COR-L47 (cell line): ENCODE measurements at places on chromosomes 1 and 21.

DNA sequence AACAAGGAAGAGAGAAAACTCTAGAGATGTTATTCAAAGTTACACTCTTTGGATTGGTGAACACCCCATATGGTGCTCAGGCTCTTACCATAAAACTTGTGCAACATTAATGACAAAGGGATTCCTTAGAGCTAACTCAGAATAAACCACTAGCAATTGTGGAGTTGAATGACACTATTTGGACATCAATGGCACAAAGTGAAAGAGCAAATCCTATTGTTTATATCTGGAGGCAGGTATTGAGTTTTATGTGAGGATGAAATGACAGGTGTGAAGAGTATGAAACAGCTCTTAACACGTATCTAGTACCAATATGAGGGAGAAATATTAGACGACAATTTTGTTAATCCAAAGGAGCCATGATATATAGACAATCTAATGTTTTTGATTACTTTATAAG lies 584.9 kb upstream of the PBX1 start:
- no peak for DNase-seq

GRCh38 chr1:151854658-151855057 lies 1.1 kb upstream of the THEM5 start:
- DNase-seq, result no peak

- DNase-seq, result no peak
These were observed 315.2 kb downstream of the AJAP1 start for GRCh38 chr1:4969556-4970129.

- no peak for DNase-seq
These were observed 60.8 kb downstream of the EDN2 start for GRCh38 chr1:41423511-41424191.

GRCh38 chr1:152770411-152770810 lies 4.5 kb upstream of the LCE1F start:
- DNase-seq, result no peak

GRCh38 chr1:65276197-65276939 lies 33.0 kb upstream of the DNAJC6 start:
- no peak for DNase-seq

- DNase-seq, result no peak
These were observed at the start of gene YOD1 for GRCh38 chr1:207051191-207051943. TSS of gene YOD1 (minus strand) at chr1:207051208. CDS start at chr1:207051030, 178 bp downstream.

DNA sequence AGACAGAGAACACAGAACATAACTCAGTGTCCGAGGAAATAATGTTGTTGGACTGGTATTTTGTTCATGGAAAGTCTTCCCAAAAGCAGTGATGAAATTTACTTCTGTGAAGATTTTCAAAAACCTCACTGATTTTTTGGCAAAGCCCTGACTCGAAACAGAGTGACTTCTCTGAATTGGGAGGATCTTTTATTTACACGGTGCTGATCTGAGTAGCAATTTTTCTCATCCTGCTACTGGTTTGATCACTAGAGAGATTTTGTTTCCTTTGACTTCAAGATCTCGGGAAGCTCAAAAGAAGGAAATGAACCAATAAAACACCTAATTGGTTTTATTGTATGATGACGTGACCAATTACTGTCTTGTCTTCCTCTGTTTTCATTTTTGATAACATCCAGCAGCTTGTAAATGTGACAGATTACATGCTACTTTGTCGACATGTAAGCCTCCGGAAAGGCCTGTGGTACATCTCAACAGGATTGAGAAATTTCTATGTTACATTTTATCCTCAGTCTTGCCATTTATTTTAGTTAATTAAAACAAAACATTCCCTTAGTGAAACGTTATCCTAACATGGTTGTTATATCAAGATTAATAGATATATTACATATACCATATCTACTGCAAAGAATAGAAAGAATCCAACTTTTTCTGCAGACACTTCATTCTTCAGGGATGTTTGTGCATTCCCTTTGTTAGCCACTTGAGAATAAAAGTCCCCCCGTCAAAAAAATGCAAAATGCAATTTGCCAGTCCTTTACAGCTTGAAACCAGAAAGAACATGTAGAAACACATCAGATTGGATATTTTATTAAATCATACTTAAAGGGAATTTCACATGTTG lies 42.8 kb upstream of the IFI44L start:
- DNase-seq, result no peak

DNA sequence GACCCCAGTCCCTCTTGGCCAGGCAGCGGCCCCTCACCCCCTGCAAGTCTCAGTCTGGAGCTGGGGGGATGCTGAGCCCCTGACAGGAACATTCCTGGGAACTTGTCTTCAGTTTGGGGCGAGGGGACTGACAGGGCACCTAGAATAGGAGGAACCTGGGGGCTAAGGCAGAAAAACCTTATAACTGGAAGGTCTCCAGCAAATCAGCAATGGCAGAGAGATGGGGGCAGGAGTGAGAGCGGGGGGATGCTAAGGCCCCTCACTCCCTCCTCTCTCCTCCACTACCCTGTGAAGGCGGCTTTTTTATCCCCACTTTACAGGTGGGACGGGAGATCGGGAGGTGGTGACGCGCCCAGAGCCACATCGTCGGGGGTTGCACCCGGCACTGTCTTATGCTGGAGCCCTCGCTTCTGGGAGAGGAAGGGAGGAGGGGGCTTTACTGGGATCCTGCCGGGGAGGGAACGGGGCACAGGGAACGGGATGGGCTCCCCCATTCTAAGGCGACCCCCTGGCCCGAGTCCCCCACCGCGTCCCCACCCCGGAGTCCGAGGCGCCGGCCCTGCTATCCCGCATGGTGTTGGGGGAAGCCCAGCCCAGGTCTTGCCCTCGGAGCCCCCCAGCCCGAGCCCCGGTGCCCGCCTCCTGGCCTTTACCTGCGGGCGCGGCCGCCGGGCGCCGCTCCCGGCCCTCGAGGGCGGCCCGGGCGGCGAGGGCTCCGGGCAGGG lies 456 bp downstream of the COL8A2 start:
- DNase-seq, result no peak

- no peak for DNase-seq
These were observed 169.6 kb downstream of the KCNK2 start for GRCh38 chr1:215252164-215252563.

GRCh38 chr1:31521761-31522555 lies 54.4 kb upstream of the TINAGL1 start:
- no peak for DNase-seq

DNA sequence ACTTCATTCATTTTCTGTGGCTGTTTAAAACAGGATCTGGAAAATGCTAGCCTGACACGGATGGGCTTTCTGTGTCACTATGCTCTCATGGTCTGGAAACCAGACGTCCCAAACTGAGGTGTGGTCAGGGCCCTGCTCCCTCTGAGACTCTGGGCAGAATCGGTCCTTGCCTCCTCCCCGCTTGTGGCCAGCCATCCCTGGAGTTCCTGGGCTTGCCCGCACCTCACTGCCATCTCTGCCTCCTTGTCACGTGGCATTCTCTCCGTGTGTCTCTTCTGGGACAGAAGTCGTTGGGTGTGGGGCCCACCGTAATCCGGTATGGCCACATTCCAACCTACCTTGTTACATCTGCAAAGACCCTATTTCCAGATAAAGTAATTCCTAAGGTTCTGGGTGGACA lies 10.1 kb upstream of the ACTRT2 start:
- no peak for DNase-seq

DNA sequence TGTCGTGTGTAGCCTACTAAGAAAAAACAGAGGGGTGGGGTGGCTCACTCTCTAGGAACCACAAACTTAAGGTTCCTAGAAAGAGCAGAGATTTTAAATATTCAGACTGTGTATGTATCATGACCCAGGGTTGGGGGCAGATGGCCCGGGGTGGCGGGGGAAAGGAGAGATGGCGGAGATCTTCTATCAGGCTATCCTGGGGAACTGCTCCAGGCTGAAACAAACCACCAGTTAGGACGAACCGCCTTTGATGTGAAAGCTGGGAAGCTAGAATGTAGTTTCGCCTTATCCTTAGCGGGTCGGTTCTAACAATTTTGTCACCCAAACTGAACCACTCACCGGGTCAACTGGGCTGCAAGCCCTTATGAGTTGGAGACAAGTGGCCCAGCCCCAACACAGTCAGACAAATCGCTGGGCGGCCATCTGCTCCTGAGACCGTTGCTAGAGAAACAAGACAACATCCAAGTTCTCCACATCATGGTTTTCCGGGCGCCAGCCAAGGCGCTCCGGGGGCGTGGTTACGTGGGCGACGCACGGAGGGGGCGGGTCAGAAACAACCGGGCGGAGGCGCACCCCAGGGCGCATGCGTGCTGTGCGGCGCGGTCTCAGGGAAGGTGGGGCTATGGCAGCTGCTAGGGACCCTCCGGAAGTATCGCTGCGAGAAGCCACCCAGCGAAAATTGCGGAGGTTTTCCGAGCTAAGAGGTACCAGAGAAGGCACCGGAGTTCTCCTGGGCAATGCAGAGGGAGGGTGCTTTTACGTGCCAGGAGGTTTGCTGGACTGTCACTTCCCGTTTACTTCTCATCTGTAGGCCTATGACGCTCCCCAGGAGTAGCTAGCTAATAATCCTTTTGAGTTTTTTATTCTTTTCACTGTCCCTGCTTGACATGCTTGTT lies at the start of the genes FPGT and LRRIQ3:
TSS of gene FPGT (plus strand) at position 586 of the 896 bp plus-strand sequence. CDS start at position 623, 37 bp downstream.
TSS of gene LRRIQ3 (minus strand) at position 520 of the 896 bp plus-strand sequence. CDS start 14,492 bp downstream, outside the sequence.
- peak; percentile 92 for DNase-seq

DNA sequence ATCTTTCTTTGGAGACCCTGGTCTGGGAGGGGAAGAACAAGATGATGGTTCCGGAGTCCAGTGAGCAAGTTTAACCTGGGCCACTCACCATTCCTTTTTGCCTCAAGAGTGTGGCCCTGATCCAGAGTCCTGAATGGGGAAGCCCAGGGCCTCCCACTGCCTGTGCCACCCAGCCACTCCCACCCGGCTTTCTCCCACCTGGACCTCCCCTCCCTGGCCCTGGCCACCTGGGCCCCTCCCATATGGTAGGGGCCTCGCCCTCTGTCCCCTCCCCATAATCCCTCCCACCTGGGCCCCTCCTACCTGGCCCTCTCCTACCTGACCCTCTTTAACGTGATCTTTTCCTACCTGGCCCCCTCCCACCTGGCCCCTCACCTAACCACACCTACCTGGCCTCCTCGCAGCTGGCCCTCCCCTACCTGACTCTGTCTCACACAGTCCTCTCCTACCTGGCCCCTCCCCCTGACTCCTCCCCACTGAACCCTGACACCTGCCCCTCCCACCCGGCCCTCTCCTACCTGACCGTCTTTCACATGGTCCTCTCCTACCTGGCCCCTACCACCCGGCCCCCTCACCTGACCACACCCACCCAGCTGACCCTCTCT lies 220.7 kb upstream of the VAMP3 start:
- no peak for DNase-seq

- DNase-seq, result no peak
These were observed 72.9 kb downstream of the UBE2T start for GRCh38 chr1:202268817-202269216.

DNA sequence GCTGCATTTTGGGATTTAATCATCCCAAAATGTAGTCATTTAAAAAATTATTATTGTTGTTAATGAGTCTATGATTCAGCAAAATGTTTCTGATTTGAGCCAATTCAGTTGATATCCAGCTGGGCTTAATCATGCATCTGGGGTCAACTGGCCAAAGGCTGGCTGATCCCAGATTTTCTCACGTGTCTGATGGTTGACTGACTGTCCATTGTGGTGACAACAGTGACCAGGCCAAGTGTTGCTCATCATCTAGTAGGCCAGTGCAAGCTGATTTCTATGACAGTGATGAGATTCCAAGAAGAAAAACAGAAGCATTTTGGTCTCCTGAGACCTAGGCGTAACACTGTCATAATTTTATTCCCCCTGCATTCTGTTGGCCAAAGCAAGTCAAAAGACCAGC lies 80.1 kb upstream of the ZC3H11B start:
- no peak for DNase-seq

- DNase-seq, result no peak
These were observed 9.6 kb downstream of the SPATA46 start for GRCh38 chr1:162367073-162367472.

DNA sequence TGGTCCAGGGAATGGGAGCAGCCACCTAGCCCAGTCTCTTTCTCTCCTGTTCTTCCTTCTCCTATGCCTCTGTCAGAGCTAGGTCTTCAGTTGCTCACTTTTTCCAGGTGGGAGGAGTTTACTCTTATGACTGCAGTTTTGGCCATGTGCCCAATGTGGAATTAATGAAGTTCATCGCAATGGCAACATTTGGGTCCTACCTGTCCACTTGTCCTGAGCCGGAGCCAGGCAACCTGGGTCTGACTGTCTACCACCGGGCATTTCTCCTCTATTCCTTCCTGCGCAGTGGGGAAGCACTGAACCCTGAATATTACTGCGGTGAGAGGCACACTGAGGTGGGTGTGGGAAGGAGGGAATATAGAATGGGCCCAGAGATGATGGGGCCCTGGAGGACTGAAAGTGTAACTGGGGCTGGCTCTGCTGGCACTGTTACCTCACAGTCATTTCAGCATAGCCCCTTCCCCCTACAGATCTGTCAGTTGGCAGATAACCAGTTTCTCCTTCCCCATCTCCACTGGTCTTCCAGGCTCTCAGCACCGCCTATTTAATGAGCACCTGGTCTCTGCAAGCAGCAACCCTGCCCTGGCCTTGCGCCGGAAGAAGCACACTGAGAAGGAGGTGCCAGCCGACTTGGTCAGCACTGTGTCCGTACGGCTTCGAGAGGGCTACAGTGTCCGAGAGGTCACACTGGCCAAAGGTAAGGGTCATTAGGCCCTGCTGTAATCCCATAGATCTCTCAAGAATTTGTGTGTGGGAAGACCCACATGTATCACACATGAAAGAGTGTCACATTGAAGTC lies 30.1 kb downstream of the SZT2 start:
- DNase-seq, result no peak

DNA sequence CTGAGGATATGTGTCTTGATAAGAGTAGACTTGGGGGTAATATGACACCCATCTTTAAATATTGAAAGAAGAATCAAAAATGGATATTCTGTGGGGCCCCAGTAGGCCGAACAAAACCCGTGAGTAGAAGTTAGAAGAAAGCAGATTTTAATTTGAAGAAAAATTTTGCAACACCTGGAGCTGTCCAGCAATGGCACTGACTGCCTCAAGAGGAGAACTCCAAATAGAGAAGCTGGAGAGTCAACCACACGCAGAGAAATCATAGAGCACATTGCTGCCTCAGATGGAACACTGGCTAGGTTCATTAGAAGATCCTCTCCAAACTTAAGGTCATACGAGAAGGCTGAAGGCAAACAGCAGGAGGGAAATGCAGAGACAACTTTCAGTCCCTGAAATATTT lies 6.8 kb downstream of the NHLH1 start:
- DNase-seq, result no peak

DNA sequence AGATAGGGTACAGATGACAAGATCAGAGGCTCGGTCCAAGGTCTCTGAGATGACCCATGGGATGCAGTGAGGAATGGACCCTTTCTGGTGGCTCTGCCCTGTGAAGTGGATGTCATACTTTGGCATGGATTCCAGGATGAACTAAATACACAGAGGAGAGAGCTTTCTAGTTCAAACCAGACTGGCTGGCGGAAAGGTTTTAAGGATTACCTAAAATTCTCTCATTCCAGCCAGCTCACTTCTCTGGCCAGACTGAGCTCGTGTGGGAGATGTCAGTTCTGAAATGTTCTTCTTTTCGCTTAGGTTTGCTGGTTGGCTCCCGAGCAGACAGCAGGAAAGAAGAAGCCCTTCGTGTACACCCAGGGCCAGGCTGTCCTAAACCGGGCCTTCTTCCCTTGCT lies 6.2 kb downstream of the RNPEP start:
- DNase-seq, result no peak

- no peak for DNase-seq
These were observed 10.0 kb downstream of the PDPN start for GRCh38 chr1:13593511-13594131.
